ENCODE measurements at places on chromosomes 12 and 14.

GRCh38 chr14:96090441-96091148, 51.4 kb downstream of the C14orf132 start:
- DNase-seq, result no peak

DNA sequence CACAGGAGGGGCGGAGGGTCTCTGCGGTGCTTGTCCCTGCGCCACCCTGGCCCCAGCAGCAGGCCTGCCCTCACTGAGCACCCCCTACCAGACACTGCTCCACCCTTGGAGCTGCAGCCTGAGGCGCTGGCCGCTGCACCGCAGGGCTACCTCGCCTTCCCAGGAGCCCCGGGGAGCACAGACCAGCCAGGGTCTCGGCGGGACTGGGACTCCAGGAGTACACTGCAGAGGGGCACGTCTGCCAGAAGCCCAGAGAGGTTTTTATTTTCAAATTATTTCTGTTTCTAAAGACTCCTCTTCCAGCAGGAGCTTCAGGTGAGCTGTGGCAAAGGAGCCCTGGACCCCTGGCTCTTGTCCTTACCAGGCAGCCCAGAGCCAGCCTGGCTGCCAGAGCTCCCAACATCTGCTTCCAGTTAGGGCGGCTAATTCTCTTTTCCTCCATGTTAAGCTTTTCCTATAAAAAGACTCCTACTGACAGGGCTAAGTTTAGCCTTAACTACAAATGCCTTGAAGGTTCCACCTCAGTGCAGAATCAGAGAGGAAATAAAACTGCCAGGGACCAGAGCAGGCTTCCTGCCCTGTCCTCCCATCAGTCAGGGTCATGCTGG, 26.4 kb downstream of the DEGS2 start:
- DNase-seq, result no peak

DNA sequence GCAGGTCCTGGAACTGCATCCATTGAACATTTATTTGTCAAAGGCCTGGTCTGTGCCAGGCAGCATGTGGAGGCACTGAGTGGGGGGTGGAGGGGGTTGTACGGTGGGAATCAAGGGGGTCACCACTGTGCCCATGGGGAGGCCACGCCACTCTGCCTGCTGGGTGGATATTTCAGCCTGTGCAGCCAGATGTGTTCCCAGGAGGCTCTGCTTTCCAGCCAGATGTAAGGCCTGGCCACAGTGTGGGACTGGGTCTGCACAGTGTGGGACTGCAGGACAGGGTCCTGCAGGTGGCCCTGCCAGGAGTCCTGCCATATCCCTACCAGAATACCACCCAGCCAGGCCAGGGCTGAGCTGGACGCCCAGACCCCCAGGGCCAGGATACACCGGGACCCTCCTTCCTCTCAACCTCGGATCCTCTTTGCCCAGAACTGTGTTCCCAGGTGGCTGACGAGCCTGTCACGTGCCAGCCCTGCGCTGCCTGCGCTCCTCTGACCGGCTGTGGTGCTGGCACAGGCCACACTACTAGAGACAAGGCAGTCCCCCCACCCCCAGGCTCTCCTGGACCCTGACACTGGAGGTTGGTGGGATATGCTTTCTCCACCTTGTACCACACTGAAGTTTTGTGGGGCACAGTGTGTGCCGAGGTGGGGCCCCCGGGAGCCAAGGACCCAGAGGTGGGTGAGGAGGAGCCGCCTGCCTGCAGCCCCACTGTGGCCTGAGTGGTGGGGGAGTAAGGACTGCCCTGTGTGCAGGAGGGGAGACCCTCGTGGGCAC, 17.5 kb downstream of the XRCC3 start:
- no peak for DNase-seq

DNA sequence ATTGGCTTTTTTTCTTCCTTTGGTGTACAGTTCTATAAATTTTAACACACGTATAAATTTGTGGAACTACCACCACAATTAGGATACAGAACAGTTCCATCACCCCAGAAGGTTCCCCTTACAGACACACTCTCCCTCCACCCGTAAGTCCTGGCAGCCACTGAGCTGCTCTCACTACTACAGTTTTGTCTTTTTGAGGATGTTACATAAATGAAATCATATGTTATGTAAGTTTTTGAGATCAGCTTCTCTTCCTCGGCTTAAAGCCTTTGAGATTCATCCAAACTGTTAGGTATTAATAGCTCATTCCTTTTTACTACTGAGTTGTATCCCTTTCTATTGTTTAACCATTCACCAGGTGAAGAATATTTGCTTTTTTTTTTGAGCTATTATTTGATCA, 74.3 kb upstream of the SLC24A4 start:
- no peak for DNase-seq

- no peak for DNase-seq
Measured at GRCh38 chr14:50826681-50827080, 4.3 kb downstream of the NIN start.

- DNase-seq, result no peak
Measured at GRCh38 chr12:51246254-51246853, 7.7 kb downstream of the DAZAP2 start.

- no peak for DNase-seq
Measured at GRCh38 chr12:54033106-54033979, 493 bp downstream of the HOXC5 start.

DNA sequence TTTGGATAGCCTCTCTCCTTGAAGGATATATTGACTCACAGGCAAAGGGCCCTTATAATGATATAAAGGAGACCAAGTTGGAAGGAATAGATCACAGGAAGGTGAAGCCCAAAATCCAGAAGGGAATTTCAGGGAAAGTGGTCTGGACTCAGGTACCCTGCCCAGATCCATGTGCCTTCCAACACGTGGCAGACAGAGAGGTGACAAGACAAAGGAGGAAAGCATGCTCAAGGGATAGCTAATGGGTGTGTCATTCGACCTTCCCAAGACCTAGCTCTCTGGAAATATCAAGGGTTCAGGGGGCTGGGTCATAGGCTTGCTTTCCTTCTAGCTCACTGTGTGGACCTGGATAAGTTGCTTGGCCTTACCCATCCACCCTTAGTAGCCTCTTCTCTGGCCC, 214.3 kb downstream of the ZFP36L1 start:
- no peak for DNase-seq

DNA sequence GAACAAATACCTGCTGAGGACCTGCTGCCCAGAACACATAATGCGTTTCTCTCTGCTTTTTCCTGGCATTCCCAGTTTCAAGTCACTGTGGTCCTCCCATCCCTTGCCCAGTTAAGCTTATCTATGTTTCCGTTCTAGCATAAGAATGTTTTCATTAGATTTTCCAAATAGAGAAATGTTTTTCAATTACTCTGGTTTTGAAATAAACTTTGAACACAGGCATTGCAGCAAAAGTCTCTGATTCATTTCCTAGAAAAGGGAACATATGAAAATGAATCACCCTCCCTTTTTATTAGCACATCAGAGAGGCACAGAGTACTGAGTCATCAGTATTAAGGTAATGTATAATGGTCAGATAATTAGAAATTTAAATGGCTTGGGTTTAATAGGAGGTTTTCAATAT, 201.1 kb upstream of the TMEM260 start:
- no peak for DNase-seq

DNA sequence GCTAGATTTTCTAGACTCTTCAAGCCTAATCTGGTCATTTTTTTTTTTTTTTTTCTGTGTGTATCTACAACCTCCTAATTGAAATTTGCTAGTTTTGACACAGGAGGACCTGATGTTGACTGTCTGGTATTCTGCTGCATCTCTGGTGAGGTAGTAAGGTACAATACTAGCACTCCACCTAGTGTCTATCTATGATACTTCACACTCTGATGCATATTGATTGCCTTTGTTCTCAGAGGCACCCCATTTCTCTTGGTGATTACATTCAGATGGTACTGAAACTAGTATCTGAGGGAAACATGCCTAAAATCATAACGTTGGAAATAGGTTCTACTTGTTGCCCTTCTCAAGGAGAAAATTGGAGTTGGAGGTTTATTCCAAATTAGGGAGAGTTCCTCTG, 930.5 kb upstream of the NOVA1 start:
- no peak for DNase-seq

GRCh38 chr14:54935958-54936357, 33.3 kb upstream of the GCH1 start:
- DNase-seq, result no peak

DNA sequence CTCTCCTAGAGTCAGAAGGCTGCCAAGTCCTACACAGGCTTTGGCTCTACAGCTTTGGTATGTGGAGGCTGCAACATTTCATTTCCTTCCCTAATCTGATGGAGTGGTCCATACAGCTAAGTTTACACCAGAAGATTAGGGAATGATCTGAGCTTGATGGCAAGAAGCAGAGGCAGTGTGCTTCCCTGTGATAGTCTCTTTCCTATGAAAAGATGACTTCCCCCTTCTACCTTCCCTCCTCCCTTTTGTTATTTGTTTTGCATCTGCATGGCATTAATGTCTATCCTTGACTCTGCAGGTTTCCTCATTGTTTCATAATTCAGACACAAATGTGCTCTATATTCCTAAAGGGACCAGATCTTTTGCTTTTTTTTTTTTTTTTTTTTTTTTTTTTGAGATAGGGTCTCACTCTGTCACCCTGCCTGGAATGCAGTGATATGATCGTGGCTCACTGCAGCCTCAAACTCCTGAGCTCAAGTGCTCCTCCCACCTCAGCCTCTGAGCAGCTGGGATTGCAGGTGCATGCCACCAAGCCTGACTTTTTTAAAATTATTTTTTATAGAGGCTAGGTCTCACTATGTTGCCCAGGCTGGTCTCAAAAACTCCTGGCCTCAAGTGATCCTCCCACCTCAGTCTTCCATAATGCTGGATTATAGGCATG, 76.3 kb downstream of the GRIP1 start:
- no peak for DNase-seq

- DNase-seq, result no peak
Measured at GRCh38 chr12:120286768-120287490, 4.8 kb downstream of the RNU4-2 start.

DNA sequence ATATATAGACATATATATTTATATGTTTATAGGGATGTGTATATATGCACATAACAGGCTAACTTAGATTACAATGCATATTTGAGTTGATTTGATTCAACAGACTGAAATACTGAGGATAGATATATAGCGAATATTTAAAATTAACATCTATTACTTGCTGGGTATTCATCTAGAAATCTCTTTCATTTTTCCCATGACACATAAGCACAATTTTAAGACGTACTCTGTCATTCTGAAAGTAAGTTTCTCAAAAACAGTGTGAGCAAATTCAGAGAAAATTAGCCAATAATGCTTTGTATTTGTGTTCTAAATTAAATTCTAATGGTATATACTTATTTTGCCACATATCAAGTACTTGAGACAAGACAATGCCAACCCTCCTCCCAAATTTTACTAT, 907.5 kb upstream of the MDGA2 start:
- no peak for DNase-seq

GRCh38 chr12:42104087-42104486, 40.6 kb downstream of the GXYLT1 start:
- DNase-seq, result no peak

GRCh38 chr14:75249251-75249957, 29.2 kb upstream of the FOS start:
- no peak for DNase-seq

DNA sequence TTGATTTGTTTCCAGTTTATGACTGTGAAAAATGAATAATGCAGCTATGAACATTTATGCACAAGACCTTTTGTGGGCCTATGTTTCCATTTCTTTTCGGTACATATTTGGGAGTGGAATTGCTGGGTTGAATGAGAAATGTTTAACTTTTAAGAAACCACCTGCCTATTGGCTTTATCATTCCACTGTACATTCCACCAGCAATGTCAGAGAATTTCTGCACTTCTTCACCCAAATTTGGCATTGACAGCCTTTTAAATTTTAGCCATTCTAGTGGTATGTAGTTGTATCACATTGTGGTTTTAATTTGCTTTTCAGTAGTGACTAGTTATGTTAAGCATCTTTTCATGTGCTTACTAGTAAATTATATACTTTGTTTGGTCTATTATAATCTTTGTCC, 317.0 kb upstream of the TMTC1 start:
- no peak for DNase-seq

DNA sequence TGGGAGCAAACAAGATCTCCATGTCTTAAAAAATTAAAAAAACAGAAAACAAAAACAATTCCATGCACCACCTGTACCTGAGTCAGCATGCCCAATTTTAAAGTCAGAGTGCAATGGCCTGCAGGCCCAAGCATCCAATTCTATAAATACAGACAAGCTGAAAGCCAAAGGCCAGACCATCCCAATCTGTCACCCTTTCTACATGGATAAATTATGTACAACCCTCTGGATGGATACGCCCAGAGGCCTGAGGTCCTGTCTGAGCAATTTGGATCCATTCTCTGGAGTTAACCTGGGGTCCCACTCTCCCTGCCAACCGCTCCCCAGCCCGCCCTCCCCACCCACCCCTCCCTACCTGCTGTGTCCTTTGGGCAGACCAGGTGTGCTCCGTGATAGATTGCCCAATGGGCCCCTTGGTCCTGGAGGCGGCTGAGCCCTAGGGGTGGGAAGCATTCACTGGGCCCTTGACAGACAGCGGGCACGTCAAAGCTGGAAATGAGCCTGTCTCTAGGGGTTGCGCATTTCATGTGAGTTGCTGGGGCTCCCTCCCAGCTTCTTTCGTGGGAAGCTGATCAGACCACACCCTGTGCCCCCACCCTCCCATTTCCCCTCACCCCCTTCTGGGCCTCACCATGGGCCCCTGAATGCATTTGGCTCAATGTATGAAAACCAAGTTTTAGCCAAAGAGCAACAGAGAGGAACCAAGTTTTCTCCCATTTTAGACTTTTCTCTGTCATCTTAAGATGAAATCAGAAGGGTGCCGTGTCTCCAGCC, 171.3 kb downstream of the BCL11B start:
- DNase-seq, result no peak

- no peak for DNase-seq
Measured at GRCh38 chr12:53657041-53657440, 18.8 kb downstream of the ATP5MC2 start.

- no peak for DNase-seq
Measured at GRCh38 chr14:101535232-101535631, 26.1 kb upstream of the DIO3 start.

DNA sequence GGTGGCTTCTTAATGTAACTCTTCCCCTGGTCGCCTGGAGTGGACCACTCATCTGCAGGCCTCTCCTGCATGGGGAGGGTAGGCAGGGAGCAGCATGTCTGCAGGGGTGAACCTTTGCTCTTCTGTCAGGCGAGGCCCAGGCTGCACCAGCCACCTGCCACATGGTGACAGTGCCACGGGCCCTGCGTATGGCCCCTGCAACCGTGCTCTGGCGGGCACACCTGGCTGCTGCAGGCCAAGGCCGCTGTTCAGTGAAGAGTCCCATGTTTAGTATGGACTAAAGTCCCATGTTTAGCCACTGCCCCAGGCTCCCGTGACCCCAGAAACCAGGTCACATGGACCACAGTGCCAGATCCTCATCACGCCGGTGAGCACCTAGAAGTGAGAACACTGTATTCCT, 187.0 kb downstream of the ADGRD1 start:
- no peak for DNase-seq

DNA sequence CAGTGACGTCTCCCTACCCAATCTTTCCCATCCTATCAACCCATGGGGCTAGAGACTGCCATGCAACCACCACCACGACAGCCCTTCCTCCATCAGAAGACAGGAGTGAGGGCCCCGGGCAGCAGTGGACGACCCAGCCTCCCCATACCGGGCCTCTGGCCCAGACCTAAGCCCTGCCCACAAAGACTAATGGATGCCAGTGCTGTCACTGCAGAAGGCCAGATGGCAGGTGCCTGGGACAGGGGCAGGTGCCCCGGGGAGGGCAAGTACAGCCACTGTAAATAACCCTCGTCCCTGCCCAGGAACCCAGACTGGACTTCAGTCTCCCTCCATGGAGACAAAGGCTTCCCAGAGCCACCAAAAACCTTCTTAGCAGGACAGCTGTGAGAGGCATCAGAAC, 20.3 kb upstream of the HSPB8 start:
- DNase-seq, result no peak

All from memory B cell (primary cell).